ENCODE measurements at places on chromosomes 12 and 14.
A peak's percentile ranks its signal among the peaks of the same experiment; 100 is the strongest.

DNA sequence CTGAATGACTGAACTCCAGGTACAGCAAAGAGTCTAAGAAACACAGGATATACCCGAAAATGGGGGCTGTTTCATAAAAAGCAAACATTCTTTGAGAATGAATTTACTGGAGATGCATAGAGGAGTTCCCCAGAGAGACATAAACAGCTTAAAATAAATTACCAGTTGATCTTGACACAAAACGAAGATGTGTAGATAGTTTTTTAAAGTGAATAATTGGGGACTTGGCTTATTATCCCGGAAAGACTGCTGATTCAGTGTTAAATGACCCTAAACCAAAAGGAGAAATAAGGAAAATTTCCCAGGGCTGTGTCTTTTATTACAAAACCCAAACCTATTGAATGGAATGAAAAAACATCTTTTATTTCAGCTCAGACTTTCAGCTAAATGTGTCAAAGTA, 1052.8 kb upstream of the TMEM132C start:
- H3K4me3 ChIP-seq = no peak overlapping the region
- H3K27me3 ChIP-seq = no peaks in the 10 kb centered on the region
- no peak overlapping the region for H3K27ac ChIP-seq
- no peak for DNase-seq
- H3K4me1 ChIP-seq = no peaks in the 10 kb centered on the region
- H3K36me3 ChIP-seq = no peaks in the 10 kb centered on the region

GRCh38 chr14:95394297-95395097, 74.8 kb upstream of the CLMN start:
- no peaks in the 10 kb centered on the region for H3K27me3 ChIP-seq
- H3K27ac ChIP-seq = no peak overlapping the region
- no peak for DNase-seq

DNA sequence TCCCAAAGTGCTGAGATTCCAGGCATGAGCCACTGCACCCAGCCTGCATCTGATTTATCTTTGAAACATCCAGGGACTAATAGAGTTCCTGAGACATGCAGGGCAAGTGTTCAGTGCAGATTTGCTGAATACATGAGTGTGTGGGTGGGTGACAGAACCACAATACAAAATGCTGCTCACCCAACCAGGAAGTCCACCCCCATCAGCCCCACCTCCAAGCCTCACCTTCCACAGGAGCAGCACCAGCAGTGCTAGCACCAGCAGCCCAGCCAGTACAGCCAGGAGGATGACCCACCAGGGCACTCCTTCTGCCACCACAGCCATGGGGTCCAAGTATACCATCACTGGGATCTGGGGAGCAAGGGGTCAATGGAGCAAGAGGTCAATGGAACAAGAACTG, 20.0 kb downstream of the ITGA7 start:
- no peak overlapping the region for H3K4me3 ChIP-seq
- H3K27ac ChIP-seq = no peak overlapping the region
- H3K27me3 ChIP-seq = no peaks in the 10 kb centered on the region
- no peaks in the 10 kb centered on the region for H3K36me3 ChIP-seq

DNA sequence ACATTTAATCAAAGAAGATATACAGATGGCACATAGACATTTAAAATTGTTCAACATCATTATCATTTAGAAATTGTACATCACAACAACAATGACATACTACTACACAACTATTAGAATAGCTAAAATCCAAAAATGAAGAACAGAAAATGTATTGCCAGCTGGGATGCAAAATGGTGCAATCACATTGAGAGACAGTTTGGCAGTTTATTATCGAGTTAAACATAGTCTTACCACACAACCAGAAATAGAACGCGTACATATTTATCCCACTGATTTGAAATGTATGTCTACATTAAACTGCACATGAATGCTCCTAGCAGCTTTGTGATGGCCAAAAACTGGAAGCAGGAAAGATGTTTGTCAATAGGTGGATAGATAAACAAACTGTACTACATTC, 791.5 kb upstream of the MGAT4C start:
- no peaks in the 10 kb centered on the region for H3K36me3 ChIP-seq
- no peaks in the 10 kb centered on the region for H3K27me3 ChIP-seq
- H3K4me3 ChIP-seq = no peak overlapping the region
- DNase-seq = no peak

GRCh38 chr14:52354242-52354641, 40.1 kb downstream of the PTGER2 start:
- no peaks in the 10 kb centered on the region for H3K36me3 ChIP-seq
- no peak for DNase-seq
- no peak overlapping the region for H3K27ac ChIP-seq
- H3K4me3 ChIP-seq = no peak overlapping the region
- H3K4me1 ChIP-seq = no peaks in the 10 kb centered on the region

GRCh38 chr14:70897464-70897863, 9.8 kb upstream of the PCNX1 start:
- no peaks in the 10 kb centered on the region for H3K36me3 ChIP-seq
- no peak overlapping the region for H3K27ac ChIP-seq
- H3K4me1 ChIP-seq = no peaks in the 10 kb centered on the region
- no peak overlapping the region for H3K4me3 ChIP-seq

- H3K27ac ChIP-seq = no peak overlapping the region
- peaks cover 19% of the 10 kb centered on the region for H3K36me3 ChIP-seq
- H3K27me3 ChIP-seq = no peaks in the 10 kb centered on the region
- peaks cover 30% of the 10 kb centered on the region for H3K4me1 ChIP-seq
- no peak overlapping the region for H3K4me3 ChIP-seq
- DNase-seq = peak; percentile 57
Measured at GRCh38 chr14:23562822-23563472, 4.6 kb downstream of the AP1G2 start.

DNA sequence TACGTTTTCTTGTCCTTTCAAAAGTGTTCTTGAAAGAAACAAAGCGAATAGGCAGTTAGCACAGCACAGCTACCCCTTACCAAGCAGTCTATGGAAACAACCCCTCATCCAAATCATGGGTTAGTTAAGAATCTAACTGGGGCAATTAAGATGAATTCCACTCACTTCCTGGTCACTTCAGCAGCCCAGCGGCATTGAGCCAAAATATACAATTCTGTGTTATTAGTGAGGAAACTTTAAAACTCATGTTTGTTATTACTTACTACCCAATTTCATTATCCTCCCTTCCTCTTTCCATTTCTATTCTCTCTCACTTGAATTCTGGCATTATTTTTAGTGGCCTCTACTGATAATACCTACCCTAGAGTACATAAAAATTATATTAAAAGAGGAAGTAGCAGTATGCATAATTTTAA, 121.4 kb downstream of the PPHLN1 start:
- H3K27me3 ChIP-seq = no peaks in the 10 kb centered on the region
- H3K4me1 ChIP-seq = no peaks in the 10 kb centered on the region
- no peak overlapping the region for H3K27ac ChIP-seq
- no peak overlapping the region for H3K4me3 ChIP-seq

DNA sequence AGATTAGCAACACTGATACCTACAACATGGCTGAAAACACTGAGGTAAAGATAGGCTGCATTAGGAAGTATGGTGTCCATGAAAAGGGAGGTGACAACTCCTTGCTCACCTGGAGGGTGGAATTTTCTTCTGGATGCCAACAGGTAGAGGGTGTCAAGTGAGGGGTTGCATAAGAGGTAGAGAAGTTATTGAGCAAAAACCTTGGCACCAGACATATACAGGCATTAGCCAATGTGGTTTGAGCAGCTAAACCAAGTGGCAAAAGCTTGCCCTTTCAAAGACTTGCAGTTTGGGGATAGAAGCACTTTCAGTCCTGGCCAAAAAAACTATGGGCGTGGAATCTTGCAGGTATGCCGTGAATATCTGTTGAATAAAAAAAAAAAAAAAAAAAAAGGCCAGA, 3.8 kb downstream of the RITA1 start:
- H3K27me3 ChIP-seq = no peaks in the 10 kb centered on the region
- no peak overlapping the region for H3K27ac ChIP-seq
- peaks cover 15% of the 10 kb centered on the region for H3K36me3 ChIP-seq
- DNase-seq = no peak
- peaks cover 6% of the 10 kb centered on the region for H3K4me1 ChIP-seq

DNA sequence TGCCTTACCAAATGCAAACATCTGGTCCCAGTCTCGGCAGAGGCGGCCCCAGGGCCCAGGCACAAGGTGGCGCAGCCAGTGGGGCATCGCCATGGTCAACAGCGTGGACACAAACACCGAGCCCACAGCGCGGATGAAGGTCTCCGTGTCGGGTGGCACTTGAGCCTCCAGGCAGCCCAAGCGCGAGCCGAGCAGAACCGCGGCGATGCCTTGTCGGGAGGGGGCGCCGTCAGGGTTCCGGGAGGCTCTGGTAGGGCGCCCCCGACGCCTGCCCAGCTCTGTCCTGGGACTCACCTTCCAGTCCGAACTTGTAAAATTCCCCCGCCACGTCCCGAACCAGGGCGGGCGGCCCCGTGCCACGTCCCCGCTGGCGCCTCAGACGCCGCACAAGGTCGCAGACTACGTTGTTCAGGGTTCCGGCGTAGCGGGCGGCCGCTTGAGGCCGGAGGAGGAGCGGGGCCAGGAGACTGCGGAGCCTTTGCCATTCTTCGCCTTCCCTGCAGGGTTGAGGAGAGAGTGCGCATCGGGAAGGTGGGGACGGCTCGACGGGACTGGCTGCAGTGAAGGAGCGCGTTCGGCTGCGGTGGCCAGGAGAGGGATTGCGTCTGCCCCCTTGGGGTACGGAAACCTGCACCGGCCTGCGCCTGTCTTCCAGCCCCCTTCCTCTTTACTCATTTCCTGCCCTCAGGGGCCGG, 1.7 kb downstream of the CYP27B1 start:
- peaks cover 24% of the 10 kb centered on the region for H3K4me1 ChIP-seq
- H3K27me3 ChIP-seq = no peaks in the 10 kb centered on the region
- H3K4me3 ChIP-seq = peak overlapping the region; percentile 15
- peaks cover 7% of the 10 kb centered on the region for H3K36me3 ChIP-seq

GRCh38 chr14:99316281-99317163, 44.5 kb upstream of the BCL11B start:
- H3K36me3 ChIP-seq = no peaks in the 10 kb centered on the region
- H3K4me3 ChIP-seq = no peak overlapping the region
- no peaks in the 10 kb centered on the region for H3K27me3 ChIP-seq
- no peak overlapping the region for H3K27ac ChIP-seq
- peaks cover 17% of the 10 kb centered on the region for H3K4me1 ChIP-seq
- peak; percentile 50 for DNase-seq

DNA sequence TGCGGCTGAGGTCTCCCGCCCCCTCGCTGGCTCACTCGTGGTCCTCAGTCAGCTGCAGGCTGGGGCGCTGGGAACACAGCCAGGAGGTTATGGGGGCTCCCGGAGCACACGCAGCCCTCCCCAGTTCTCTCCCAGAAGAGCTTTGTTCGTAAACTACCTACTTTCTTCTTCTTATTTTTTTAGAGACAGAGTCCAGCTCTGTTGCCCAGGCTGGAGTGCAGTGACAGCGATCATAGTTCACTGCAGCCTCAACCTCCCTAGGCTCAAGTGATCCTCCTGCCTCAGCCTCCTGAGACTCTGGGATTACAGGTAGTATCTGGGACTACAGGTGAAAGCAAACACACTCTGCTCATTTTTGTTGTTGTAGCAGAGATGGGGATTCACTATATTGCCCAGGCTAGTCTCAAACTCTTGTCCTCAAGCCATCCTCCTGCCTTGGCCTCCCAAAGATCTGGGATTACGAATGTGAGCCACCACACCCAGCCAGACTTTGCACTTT, 15.5 kb upstream of the PLA2G1B start:
- H3K27ac ChIP-seq = no peak overlapping the region
- H3K27me3 ChIP-seq = no peaks in the 10 kb centered on the region
- H3K36me3 ChIP-seq = no peaks in the 10 kb centered on the region
- peaks cover 10% of the 10 kb centered on the region for H3K4me1 ChIP-seq
- no peak overlapping the region for H3K4me3 ChIP-seq

- peak; percentile 77 for DNase-seq
- peaks cover 28% of the 10 kb centered on the region for H3K4me1 ChIP-seq
- no peaks in the 10 kb centered on the region for H3K27me3 ChIP-seq
Measured at GRCh38 chr14:53953002-53953827, 3.4 kb downstream of the BMP4 start.

DNA sequence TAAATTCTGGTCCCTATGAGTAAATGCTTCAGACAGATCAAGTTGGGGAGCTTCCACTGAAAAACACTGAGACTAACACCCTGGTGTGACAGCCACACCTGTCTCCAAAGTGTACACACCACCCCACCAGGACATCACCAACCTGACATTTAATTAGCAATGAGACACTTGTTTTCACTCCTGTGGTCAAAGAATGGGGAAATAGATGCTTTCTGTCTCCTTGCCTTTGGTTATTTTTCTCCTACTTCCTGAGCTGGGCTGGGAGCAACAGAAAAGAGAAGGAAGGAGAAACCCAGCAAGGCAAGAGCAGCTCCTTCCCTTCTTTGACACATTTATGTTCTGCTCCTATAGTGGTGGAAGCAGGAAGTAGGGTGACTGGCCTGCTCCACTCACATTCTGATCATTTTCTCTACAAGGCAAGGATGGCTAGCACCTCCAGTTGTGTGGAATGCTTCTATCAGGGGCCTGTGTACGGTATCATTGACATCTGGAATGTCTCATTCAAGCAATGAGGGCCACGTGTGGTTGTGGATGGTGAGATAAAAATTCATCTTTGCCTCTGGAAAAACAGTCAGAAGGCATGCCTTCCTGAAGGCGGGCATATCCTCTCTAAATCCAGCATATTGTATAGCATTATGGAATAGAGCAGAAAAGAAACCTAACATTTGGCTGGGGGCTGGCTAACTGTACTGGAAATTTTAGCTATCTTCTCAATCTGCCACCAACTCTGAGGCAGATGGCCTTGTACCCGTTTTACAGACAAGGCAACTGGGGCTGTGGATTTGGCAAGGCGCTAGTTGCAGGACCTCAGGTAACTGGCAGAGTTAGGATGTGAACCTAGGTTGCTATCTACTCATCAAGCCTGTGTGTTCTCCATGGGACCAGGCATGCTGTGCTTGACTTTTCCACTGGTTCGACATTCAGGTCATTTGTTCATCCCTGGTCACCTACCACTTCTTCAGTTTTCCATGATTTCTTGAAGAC, 24.8 kb upstream of the LGALS3 start:
- no peak overlapping the region for H3K4me3 ChIP-seq
- peak overlapping the region; percentile 17 for H3K27ac ChIP-seq
- no peaks in the 10 kb centered on the region for H3K36me3 ChIP-seq
- peaks cover 4% of the 10 kb centered on the region for H3K4me1 ChIP-seq
- no peaks in the 10 kb centered on the region for H3K27me3 ChIP-seq

DNA sequence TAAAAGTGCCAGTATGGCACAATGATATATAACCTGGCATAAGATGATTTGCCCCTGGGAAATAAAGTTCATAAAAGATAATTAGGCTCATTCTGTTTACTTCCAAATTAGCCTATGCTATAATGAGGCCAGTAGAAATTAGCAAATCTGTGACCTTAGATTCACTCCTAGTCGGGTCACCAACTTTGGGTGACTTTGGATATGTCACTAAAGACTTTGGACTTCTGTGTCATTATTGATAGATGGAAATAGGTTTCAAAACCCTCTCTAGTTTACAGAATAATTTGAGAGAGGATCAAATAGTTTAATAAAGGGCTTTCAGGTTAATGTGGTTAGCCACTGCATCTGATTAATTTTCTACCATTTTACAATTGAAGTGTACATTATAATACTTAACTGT, 1869.3 kb upstream of the FLRT2 start:
- no peak overlapping the region for H3K4me3 ChIP-seq
- H3K36me3 ChIP-seq = no peaks in the 10 kb centered on the region
- peaks cover 5% of the 10 kb centered on the region for H3K4me1 ChIP-seq
- H3K27me3 ChIP-seq = no peaks in the 10 kb centered on the region
- no peak overlapping the region for H3K27ac ChIP-seq
- no peak for DNase-seq

- H3K4me3 ChIP-seq = no peak overlapping the region
- no peak overlapping the region for H3K27ac ChIP-seq
- H3K4me1 ChIP-seq = no peaks in the 10 kb centered on the region
- H3K36me3 ChIP-seq = no peaks in the 10 kb centered on the region
Measured at GRCh38 chr12:13211859-13212664, 15.5 kb downstream of the EMP1 start.

All from liver (tissue), 10 donors.